NCI-H2171 treated with DMSO at 0.1 percent for 48 hours (cell line): ENCODE measurements at places on chromosomes 6 and 20.

GRCh38 chr6:152225241-152225934, 411.8 kb downstream of the SYNE1 start:
- no peak for DNase-seq

- no peak for DNase-seq
Observed at GRCh38 chr20:41447006-41447405, 80.4 kb upstream of the EMILIN3 start.

DNA sequence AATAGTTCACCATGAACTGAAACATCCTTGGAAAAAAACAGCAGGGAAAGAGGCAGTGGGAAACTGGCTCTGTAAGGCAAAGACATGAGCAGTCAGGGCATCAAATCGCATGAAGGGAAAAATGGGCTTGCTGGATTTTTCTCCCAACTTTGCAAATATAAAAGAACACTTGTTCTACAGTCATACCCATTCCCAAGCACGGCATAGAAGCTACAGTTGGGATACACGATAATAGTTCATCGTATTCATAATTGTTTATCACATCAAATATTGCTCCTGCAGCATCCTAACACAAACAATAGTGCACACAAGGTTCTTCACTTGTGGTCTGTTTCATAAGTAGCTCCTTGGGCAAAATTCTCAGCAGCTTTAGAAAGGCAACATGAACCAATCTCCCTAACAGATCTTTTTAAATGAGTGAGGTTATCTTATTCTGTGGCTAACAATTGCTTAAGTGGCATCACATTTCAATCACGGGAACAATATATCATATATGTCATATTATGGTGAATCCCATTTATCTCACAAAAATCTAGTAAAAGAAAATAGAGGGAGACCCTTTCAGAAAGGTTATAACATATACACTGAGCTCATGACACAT, 243.9 kb downstream of the PKHD1 start:
- no peak for DNase-seq

- DNase-seq = no peak
Observed at GRCh38 chr6:146470091-146470770, 73.4 kb upstream of the RAB32 start.

- DNase-seq = no peak
Observed at GRCh38 chr6:31485055-31485454, 12.9 kb upstream of the MICB start.

DNA sequence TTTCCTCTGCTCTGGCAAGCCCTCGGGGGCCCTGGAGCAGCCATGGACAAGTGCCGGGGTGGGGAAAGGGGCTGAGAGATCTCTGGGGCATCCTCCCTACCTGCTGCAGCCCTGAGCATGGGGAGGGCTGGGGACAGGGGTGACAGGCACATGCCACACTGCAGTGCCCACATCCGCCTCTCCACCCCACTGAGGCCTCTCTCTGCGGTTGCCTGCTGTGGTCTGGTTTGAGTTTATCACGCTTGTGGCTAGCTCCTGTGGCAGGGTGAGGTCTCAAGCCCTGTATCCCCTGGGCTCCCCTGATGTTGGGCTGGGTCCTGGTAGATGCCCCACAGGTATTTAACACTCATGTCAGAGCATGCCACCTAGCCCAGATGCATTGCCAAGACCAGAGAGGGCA, 52.9 kb upstream of the MLN start:
- DNase-seq = no peak
